ENCODE measurements at places on chromosomes 4 and X.

GRCh38 chr4:6126971-6127745 is 73.2 kb downstream of the JAKMIP1 start:
- no peak for DNase-seq

- no peak for DNase-seq
Observed at GRCh38 chr4:141306331-141306730, 85.6 kb downstream of the ZNF330 start.

DNA sequence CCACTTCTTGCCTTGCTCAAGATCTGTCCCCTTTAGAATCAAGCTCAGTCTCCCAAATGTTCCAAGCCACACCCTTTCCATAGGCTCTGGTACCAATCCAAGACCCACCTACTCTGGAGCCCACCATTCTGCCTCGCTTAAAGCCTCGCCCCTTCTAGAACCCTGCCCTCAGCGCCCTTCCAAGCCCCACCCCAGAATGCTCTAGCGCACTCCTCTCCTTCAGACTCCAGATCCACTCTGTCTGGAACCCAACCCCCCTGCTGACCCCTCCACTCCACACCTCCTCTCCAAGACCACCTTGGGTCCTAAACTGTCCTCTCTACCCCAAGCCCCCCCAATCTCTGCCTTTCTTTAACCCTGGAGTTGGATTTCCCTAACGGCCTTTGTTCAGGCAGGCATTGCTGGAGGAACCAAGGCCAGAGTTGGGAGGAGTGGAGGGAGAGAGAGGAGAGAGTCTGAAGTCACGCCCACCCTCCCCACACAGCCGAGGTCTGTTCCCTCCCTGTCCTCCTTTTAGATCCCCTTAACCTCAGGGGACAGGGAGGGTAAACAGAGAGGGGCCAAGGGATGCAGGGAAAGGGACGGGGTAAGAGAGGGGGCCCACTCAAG is 2.4 kb upstream of the PRICKLE3 start:
- DNase-seq, result no peak

DNA sequence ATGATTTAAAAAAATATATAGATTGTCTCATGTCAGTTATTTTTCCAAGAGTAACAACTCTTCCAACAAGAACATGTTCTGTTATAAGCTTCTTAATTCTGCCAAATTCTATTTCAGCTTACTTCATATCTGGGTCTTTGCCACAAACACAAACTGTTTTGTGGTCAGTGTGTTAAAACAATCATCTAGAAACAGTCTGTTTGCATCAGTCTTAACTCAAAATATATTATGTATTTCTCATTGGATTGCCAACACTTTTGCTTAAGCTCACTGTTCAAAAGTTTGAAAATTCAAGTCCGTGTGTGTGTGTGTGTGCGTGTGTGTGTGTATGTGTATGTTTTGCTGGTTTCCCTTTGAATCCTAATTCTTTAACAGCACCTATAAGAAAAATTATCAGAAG is 752.3 kb upstream of the NDST4 start:
- DNase-seq, result no peak

DNA sequence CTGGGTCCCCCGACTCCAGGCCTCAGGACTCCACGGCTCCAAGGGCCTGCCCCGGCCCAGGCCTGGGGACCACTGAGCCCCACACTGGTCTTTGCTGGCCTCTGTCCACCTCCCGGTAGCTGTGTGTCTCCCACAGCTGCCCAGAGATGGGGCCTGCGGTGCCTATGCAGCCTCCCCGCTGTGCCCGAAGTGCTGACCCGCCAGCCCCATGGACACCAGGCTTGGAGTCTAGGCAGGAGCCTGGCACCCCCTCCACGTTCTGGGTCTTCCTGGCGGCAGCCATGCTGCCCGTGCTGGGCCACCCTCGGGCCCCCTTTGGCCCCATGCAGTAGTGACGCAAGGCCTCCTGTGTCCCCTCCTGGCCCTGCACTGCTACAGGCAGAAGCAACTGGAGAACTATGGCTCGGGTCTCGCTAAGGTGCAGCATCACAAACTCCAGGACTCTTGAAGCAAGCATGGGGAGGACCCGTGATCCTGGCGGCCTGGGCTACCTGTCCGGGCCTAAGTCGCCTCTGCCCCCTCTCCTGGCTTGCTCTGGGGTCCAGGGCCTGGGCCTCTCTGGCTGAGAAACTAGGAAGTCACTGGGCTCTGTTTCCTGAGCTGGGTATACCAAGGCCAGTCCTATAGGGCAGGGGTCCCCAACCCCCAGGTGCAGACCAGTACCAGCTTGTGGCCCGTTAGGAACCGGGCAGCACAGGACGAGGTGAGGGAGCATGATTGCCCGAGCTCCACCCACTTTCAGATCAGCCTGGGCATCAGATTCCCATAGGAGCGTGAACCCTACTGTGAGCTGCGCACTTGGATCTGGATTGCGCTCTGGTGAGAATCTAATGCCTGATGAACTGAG is 917 bp downstream of the MYL5 start:
- DNase-seq, result no peak

- no peak for DNase-seq
Observed at GRCh38 chr4:5757954-5758353, 47.0 kb downstream of the EVC start.

- DNase-seq, result no peak
Observed at GRCh38 chr4:10201381-10202223, 85.0 kb upstream of the WDR1 start.

- DNase-seq, result no peak
Observed at GRCh38 chr4:143241892-143242291, 57.2 kb downstream of the USP38 start.

DNA sequence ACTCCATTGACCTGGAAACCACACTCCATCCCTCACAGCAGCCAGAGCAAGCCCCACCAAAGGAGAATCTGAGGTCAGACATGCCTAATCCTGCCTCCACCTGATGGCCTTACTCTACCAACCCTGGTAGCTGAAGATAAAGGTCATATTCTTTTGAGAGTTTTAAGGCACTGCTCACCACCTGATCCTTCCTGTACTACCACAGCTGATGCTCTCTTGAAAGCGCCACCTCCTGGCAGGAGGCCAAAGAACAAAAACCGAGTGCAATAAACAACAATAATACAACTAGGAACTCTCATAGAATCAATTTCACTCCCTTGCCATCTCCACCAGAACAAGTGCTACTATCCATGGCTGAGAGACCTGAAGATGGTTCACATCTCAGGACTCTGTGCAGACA is 301.6 kb downstream of the NAF1 start:
- no peak for DNase-seq

GRCh38 chr4:165464813-165465381 is 86.1 kb downstream of the CPE start:
- no peak for DNase-seq

GRCh38 chrX:38149016-38149415 is 71.7 kb downstream of the SRPX start:
- no peak for DNase-seq

GRCh38 chr4:41747230-41748055 is 1.1 kb downstream of the PHOX2B start:
- no peak for DNase-seq

DNA sequence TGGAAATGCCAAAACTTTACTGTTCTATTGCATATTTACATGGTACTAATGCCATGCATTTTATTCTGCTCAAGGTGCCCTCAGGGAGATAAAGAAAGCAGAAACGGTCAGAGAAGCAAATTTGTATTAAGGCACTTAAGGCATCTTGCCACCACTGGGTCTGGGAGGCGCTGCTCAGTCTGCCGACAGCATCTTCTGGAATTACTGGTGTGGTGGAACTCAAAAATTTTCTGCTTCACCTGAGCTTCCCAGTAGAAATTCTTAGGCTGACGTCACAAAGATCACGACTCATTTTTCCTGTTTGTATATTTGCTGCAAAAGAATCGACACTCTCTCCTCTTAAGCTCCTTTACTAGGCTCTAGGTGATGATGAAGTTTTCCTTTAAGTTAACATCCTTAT is 3.0 kb downstream of the RASSF6 start:
- DNase-seq, result no peak

DNA sequence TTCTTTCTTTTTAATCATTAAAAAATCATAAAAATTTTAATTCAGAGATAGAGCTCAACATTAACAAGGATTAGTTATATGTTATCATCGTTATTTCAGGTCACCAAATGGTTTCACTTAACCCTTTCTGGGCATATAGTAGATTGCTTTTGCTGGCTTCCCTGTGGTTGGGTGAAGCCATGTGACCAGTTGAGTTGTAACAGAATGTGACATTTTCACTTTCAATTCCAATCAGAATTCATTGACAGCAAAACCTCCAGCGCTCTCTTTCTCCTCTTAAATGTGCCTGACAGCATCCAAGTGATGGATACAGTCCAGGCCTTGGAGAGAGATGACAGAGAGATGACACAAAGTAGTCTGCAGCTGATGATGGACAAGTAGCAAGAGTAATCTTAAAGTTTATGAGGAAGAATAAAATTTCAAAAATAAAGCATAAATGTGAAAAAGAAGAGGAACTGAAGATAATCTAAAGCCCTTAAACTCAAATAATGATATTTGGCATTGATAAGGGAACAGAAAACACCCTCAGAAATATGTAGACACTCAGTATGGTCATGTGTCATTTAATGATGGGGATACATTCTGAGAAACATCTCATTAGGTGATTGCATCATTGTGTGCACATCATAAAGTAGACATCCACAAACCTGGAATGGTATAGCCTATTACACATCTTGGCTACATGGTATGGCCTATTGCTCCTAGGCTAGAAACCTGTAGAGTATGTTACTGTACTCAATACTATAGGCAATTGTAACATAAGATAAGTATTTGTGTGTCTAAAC is 92.3 kb upstream of the QRFPR start:
- DNase-seq, result no peak

DNA sequence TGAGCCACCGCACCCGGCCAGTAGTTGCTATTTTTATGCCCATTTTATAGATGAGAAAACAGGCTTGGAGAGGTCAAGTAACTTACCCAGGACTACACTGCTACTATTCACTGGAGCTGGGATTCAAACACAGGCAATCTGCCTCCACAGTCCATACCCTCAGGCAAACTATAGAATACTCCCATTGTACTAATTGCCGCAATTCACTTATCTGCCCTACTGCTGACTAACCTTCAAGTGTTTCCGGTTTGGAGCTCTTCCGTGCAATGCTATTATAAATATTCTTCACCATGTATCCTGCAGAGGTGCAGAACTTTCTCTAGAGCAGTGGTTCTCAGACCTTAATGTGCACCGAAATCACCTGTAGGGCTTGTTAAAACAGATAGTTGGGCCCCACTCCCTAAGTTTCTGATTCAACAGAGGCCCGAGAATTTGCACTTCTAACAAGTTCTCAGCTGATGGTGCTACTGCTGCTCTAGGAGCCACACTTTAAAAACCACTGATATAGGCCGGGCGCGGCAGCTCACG is 1.9 kb upstream of the G3BP2 start:
- no peak for DNase-seq

- DNase-seq, result no peak
Observed at GRCh38 chr4:11355226-11355625, 73.5 kb downstream of the HS3ST1 start.

DNA sequence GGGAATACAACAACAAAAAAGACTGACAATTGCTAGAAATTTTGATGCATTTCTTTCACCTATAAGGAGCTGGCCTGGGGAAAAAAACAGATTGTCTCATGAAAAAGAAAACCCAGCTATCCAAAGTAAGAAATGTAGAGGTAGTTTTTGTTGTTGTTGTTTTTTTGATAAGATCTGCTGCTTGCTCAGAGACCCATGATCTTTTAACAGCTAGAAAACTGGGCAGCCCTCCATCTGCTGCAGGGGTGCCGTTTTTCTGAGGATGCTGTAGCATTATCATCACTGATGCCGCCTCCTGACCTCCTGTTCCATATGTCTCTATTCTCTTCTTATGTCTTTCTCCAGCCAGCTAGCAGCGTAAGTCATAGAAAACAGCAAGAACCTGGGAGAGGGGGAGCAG is 98.3 kb downstream of the BMPR1B start:
- no peak for DNase-seq

GRCh38 chr4:141078871-141079270 is 54.4 kb downstream of the RNF150 start:
- no peak for DNase-seq

DNA sequence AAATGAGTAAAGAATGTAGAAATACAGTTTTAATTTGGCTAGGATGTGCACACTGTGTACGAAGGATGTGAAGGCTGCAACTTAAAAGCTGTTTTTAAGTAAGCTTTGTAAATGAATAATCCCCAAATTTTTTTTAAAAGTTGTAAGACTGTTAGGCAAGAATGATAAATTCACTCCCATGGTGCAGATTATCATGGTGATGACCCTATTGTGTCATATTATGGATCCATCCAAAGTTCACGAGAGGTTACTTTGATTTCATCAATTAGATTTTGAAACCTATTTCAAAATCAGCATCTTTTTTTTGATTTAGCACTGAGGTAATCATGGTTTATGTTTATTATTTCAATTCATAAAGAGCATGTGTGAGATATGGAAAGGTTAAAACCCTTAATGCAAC is 62.9 kb upstream of the ETNPPL start:
- no peak for DNase-seq

DNA sequence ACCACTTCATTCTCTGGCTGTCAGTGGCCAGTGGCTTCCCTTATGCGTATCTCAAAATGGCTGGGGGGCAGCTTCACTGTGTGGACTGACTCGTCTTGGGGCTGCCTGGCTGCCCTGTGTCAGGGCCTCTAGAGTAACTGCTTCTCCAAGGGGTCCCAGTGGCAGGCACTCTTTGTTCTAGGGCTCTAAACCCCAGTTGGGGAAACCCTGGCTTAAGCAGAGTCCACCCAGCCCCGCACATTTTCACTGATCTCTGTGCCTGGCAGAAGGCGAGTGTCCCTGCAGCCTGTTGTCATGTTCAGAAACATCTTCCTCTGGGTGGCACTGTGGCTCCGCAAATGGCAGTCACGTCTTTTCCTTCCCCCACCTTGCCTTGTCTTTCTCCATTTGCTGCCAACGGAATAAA is 59.7 kb downstream of the NBDY start:
- DNase-seq, result no peak

- DNase-seq, result no peak
Observed at GRCh38 chrX:16005917-16006316, 117.4 kb upstream of the GRPR start.

DNA sequence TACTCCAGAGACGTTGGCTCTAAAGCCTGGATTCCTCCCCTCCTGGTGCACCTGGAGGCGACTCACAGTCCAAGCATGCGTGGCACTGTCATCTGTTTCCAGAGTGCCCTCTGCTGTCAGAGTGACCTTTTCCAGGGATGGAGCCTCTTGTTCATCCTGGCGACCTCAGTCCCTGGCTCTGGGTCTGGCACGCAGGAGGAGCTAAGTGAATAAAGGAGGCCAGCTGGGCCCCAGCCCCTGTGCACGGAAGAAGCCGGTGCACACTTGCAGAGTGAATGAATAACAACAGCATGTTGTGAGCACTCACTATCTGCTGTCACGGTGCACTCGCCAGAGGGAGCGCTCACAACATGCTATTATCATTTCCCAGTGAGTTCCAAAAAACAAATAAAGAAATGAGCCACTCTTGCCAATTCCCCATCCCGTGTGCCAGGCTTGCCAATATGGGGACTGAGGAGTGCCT is 27.8 kb upstream of the PSAPL1 start:
- no peak for DNase-seq

DNA sequence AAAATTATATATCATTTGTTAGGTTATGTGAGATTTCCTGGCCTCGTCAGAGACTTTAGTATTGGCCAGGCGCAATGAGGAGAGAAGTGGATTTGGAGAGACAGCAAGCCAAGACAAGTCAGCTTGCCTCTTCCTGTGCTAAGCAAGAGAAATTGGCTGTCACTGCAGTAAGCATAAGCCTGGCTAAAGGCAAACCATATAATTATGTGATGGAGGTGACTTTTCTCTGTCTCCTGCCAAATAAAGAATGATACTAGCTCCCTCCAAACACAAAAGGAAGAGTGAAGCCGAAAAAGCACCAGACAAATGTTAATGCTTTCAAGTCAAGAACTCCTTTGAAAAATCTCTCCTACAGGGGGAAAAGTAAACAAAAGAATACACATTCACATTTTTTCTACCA is 2246.0 kb downstream of the ARAP2 start:
- no peak for DNase-seq
